ENCODE measurements at places on chromosomes 7 and 10.

- DNase-seq = no peak
Measured at GRCh38 chr7:35482231-35482630, 212.7 kb downstream of the HERPUD2 start.

DNA sequence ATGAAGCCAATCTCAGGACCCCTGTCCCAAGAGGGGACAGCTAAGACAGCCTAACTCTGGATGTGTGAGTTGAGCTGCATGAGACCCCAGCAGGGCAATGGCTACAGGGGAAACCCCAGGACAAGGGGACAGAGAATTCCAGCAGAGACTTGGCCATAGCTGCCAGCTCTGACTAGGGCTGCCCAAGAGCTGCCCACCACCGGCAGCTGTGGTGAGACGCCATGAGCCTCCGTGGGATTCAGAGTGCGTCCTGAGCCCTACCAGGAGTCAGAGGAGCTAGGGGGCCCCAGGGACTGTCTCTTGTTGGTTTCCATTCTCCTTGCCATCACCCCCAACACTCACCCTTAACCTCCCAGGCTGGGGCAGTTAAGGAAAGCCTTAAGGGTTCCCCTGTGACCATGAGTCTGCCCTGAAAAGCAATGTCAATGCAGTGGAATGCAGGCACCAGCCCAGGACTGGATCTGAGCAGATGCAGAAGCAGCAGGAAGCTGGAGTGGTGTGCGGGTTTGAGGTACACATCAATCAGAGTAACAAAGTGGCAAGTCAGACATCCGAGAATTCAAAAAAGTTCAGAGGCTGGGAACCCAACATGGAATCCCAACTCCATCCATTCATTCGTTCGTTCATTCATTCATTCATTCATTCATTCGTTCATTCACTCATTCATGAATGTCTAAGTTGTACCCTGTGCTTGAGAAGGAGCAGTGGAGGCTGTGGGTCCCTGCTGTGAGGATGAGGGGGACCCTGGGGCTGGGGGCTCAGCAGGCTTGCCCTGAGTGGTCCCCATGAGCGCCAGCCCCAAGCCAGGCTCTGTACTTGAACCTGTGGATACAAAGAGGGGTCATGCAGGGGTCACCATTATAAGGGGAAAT is 52.9 kb downstream of the C10orf120 start:
- DNase-seq = no peak

DNA sequence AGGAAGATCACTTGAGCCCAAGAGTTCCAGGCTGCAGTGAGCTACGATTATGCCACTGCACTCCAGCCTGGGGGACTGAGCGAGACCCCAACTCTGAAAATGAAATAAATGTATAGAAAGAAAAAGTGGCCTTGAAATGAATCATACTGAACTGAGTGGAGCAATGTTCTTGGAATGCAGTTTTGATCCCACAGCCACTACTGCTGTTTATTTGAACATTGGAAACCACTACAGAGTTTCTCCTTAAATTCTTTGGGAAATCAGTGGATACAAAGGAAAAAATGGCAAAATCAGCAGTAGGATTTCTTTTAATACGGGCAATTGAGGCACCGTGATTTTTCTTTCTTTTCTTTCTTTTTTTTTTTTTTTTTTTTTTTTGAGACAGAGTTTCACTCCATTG is 637.4 kb downstream of the GALNT17 start:
- no peak for DNase-seq

DNA sequence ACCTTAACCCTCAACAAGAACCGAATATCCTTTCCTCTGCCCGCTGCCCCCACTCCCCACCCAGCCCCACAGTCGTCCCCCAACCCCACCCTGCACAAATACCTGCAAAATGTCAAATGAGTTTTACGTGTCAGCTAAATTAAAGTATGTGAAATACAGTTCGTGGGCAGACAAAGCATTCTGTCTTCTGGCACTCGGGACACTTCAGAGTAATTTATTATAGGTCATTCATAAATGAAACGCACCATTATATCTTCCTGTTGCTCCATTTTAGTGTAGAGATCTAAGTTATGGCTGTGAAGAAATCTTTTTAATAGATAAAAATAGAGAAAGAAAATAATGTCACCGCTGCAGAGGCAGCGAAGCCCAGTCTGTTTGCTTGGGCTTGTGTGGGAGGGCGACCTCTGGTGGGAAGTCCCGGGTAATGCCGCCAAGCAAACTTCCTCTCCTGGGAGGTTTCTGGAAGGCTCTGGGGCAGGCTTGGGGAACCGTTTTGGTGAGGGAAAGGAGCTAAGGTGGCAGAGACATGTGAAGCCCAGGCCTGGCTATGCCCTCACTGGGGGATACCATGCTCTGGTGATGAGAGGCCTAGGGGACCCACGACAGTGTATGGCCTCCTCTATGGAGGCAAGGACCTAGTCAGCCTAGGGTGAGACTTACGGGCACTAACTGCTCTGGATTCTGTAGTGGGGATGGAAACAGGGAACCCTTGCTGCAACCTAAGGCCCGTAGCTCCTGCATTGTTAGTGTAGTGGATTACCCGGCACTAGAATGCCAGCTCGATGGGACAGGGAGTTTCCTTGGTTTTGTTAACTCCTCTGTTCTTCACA is 604.9 kb downstream of the LRMDA start:
- no peak for DNase-seq

- DNase-seq = no peak
Measured at GRCh38 chr10:33967606-33968120, 633.2 kb upstream of the NRP1 start.

DNA sequence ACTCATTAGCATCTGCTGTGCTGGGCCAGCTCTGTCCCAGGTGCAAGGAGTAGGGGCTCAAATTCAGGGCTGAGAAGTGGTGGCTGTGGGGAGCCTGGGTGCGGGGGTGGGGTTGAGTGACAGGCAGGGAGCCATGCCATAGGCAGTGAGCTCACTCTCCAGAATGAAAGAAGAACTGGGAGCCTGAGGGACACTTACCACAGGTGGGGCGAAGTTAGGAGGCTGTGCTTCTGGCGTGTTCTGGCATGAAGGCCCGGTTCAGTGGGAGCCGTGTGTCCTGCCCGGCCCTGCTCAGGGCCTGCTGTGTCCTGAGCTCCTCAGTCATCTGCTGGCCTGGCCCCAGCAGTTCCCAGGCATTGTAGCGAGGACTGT is 62.5 kb downstream of the MKI67 start:
- DNase-seq = no peak

DNA sequence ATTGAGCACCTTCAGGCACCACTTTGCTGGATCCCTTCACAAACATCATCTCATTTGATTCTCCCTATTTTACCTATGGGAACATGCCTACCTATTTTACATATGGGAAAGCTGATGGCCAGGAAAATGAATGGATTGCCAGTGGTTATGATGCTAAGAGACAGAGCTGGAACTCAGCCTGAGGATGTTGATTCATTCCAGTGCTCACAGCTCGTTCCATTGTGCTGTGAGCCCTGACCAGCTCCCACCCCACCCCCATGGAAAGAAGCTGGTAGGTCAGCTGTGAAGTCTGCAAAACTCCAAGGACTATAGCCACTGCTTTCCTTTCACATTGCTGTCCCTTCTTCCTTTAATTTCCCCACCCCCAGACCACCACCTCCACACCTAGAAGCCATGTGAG is 9.6 kb downstream of the UBTD1 start:
- no peak for DNase-seq

DNA sequence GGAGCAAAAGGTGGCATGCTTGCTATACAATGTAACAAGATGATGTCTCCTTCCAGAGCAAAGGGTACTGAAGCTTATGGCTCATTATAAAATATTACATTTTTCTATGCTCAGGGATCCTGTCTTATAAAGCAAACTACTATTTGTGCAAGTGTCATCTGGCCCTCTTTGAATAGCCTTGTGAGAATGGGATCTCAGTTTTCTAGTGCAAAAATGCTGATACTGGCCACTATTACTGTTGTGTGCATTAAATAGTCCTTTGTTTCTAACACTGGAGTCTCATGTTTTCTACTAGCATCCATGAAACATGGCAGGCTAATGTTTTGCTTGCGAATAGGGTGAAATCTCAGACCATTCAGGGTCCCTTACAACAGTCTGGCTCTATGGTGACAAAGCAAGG is 823.0 kb downstream of the REEP3 start:
- DNase-seq = no peak

DNA sequence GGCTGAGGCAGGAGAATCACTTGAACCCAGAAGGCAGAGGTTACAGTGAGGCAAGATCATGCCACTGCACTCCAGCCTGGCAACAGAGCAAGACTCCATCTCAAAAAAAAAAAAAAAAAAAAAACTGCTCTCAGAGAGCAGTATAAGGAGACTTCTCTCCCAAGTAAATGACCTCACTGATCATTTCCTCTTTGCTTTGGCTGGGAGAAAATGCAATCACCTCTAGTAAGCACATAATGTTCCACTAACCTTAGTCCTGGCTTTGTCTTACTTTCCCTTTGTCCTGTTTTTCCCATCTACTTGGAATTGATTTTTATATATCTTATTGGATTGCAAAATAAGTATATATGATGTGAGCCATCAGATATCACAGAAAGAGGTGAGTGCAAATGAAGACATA is 2.5 kb downstream of the SLC25A13 start:
- no peak for DNase-seq
